ENCODE measurements at places on chromosomes 11 and 22. TPM values are rescaled to one million over a fixed set of nuclear protein-coding genes. Genes with fewer than 3 reads are reported as not detected.
A peak's percentile ranks its signal among the peaks of the same experiment; 100 is the strongest.

RFPL2 gene
- total RNA-seq: not detected

DNA sequence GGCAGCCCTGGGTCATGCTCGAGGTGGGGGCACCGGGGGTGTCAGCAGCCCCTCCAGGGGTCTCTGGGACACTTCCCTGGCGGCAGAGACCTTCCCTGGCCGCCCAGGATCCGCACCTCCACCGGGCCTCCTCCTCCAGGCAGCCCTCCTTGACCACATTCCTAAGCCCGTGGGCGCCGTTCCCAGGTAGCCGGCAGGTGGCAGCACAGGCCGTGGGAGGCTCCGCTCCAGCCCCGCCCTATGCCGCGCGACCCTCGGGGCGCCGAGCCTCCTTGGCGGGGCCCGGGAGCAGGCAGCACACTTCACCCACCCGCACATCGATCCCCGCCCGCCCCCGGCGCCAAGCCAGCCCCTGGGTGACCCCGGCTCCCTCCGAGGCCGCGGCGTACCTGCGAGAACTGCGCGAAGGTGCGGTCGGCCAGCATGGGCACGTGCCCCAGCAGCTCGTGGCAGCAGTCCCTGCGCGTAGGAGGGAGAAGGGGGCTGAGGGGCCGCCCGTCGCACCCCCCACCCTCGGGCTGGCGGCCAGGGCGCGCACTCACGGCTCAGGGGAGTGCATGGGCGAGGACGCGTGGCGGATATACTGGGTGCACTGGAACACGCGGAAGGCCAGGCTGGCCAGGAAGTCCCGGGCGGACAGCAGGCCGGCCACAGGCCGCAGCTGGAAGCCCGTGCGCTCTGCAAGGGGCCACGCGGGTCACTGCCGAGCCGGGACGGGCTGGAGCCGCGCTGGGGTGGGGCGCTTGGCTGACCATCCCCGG is 5.3 kb upstream of the INS start:
- DNase-seq: no peak

- DNase-seq: no peak
Measured at GRCh38 chr11:64870176-64870892, 8.1 kb downstream of the EHD1 start.

DNA sequence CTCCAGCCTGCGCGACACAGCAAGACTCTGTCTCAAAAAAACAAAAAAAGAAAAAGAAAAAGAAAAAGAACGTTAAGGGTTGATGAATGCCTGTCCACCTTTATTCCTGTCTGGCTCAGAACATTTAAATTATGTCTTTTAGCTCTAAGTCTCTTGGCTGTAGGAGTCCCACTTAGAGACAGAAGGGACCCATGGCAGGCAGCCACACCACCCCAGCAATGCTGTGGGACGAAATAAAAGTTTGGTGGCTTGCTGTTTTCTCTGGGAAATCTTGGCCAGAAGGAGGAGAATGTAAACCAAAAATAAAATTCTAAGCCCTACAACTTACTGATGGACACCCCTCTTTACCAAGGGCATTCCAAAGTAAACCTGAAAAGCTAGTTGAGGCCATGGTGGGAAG is 38.9 kb upstream of the GNAZ start:
- no peak for DNase-seq

DNA sequence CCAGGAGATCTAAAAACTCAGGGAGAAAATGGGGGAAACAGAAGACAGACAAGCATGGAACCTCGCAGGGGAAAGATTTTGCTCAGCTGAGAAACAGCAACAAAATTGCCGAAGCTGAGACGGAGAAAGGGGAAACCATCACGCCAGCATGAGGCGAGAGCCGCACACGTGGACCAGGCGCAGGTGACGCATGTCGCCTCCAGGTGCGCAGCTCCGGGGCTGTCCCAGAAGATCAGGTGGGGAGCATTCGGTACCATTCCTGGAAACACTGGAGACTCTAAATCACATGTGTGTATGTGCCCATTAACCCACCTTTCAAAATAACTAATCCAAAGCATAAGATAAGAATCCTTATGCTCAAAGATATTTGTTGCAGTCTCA is 121.7 kb downstream of the BRD1 start:
- no peak for DNase-seq

GRCh38 chr11:47160753-47161133 is 15.9 kb downstream of the ARFGAP2 start:
- no peak for DNase-seq

- DNase-seq: no peak
Measured at GRCh38 chr22:31947296-31947695, 3.0 kb downstream of the YWHAH start.

DNA sequence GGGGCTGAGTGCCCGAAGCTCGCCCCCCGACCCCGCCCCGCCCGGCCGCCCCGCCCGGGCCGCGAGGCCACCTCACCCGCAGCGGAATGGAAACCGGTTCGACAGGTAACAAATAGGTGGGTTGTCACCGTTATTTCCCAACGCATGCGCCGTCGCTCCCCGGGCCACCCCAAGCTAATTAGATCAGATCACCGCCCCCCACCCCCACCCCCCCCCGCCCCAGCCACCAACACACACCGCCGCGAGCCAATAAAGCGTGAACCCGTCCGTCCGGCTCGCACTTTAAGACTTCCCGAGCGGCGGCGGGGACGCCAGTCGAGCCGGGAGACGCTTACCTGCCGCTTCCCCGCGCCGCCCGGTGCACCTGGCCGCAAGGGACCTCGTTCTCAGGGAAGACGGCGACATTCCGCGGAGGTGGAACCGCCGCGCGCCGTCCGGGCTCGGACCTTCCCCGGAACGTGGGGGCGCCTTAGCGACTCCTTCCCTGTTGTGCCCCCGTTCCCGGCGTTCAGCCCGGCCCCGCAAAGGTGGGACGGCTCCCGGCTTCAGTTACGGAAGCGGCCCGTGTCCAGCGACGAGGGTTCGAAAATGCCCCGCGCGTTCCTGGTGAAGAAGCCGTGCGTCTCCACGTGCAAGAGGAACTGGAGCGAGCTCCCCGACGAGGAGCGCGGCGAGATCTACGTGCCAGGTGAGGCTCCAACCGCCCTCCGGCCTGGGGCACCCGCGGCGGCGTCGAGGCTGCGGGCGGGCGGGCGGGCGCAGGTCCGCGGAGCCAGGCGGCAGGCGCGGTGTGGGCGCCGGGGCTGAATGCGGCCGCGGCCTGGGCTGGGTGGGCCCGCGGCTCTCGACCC is at the start of gene OVOL1:
OVOL1 (plus strand) TSS at position 278 of the 851 bp plus-strand sequence; CDS start at position 589, 311 bp downstream.
- DNase-seq: peak; percentile 67

- no peak for DNase-seq
Measured at GRCh38 chr22:50183141-50183971, 2.4 kb upstream of the TRABD start.

GRCh38 chr11:69125861-69126260 is 29.9 kb upstream of the SMIM38 start:
- DNase-seq: no peak

PRG2 gene
- 1.1 TPM for total RNA-seq

DNA sequence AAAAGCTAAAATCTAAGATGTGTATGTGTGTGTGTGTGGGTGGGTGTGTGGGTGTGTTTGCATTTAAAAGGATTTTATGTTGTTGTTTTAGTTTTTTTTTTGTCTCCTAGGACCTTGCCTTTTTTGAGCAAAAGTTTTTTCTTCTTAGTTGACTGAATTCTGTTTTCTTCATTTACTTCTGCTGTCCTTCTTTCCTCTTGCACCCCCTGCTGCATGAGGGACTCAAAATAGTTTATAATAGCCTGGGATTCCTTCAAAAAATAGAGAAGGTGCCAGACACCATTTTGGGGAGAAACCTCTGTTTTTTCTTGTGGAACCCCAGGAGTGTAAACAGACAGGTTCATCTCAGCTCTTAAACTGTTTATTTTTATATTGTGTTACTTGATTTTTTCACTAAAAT is 817.7 kb downstream of the TBC1D22A start:
- DNase-seq: no peak

- DNase-seq: no peak
Measured at GRCh38 chr11:103338621-103339484, 229.6 kb downstream of the DYNC2H1 start.

GRCh38 chr11:56049487-56049886 is 22.0 kb downstream of the OR5AS1 start:
- DNase-seq: no peak

DNA sequence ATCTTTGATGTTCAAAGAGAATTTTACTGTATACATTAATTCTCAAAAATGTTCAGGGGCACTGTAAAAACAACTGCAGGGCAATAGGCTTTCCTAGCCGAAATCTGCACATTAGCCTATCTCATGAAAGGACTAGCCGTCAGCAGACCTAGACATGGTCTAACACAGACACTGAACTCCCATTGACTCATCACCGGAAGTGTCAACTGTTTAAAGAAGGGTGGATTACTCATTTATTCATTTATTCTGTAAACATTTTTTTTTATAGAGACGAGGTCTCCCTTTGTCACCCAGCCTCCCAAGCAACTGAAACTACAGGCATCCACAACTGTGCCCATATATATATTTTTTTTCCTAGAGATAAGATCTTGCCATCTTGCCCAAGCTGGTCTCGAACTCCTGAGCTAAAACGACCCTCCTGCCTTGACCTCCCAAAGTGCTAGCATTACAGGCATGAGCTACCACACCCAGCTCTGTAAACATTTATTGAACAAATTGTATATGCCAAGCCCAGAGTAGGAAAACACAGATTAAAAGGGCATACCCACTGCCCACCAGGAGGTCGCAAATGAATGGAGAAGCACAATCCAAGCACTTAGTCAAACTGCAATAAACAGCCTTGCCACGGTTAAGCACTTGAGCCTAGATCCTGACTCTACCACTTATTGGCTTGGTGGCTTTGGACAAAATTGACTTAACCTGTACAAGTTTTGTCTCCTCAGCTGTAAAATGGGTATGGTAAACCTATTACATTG is 26.6 kb downstream of the RAB30 start:
- no peak for DNase-seq

GRCh38 chr11:94823102-94823732 is 55.1 kb downstream of the AMOTL1 start:
- DNase-seq: no peak

DNA sequence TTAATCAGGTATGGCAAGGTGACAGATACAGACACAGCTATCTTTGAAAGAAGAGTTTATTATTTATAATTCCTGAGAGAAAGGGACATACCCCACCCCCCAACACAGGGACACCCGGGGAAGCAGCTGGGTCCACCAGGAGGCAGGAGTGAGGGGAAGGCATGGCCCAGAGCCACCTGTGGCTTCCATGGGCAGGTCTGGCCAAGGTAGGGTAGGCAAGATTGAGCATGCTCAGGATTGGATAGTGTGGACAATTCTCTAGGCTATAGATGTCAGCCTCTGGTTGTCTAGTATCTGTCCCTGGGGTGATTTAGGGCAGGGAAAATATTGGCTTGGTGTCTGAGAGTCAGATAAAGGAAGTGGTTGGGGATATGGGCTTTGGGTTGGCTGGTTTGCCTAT is 27.5 kb upstream of the SMIM35 start:
- DNase-seq: no peak

GRCh38 chr11:103699216-103699615 is 337.2 kb upstream of the DDI1 start:
- DNase-seq: no peak

GRCh38 chr11:31687861-31688260 is 123.3 kb downstream of the PAX6 start:
- no peak for DNase-seq

SMCO4 gene
- total RNA-seq: 21.0 TPM

SCGB1A1 gene
- not detected for total RNA-seq

DCHS1 gene
- 13.8 TPM for total RNA-seq

RIC3 gene
- 48.0 TPM for total RNA-seq

- DNase-seq: no peak
Measured at GRCh38 chr11:83031127-83031526, 40.6 kb downstream of the RAB30 start.

- no peak for DNase-seq
Measured at GRCh38 chr22:39999144-39999757, 4.5 kb downstream of the FAM83F start.

DCDC1 gene
- total RNA-seq: 5.6 TPM

DNA sequence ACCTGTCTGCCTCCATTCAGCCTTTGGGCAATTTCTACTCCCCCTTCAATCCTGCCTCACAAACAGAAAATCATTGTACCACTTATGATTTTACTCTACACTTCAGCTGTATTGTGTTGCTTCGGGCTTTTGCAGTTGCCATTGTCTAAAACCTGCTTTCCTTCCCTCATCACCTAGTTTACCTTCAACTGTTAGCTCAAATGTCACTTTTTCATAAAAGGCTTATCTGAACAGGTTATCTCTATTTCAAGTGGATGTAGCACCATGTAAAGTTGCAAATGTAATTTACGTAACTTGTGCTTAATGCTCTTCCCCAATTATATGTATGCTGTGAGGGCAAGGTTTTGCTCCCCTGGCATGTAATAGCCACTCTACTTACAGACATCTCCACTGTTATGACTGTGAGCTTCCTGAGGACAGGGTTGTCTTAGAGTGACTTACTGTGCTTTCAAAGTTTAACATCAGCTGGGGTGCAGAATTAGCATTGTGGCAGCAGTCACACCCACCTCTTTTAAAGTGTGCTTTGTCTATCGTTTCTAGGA is 5.4 kb downstream of the RPS25 start:
- DNase-seq: no peak

GRCh38 chr22:30309951-30310741 is 16.6 kb downstream of the TBC1D10A start:
- DNase-seq: peak; percentile 72

DNA sequence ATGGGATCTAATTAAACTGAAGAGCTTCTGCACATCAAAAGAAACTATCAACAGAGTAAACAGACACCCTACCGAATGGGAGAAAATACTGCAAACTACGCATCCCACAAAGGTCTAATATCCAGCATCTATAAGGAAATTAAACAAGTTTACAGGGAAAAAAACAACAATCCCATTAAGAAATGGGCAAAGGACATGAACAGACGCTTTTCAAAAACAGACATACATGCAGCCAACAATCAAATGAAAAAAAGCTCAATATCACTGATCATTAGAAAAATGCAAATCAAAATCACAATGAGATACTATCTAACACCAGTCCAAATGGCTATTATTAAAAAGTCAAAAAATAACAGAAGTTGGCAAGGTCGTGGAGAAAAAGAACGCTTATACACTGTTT is 117.5 kb downstream of the FCHSD2 start:
- DNase-seq: no peak

DNA sequence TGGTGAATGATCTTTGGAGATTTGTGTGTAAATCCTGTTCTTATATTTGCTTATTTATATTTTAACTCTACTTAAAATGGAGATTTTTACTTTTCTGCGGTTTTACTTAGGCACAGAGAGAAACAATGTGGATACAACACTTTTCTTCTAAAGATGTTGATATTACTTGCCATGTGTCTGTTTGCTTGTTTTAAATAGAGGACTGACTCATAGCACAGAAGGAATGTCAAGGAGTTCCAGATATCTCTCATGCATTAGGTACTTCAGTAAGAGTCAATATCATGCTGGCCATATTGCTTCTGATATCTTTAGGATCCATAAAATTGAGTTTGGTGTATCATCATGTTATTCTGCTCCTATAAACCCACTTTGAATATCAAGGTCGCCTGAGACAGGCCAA is 395.0 kb downstream of the OPCML start:
- DNase-seq: no peak

- DNase-seq: no peak
Measured at GRCh38 chr11:6925636-6926207, 504 bp upstream of the ZNF215 start.

- no peak for DNase-seq
Measured at GRCh38 chr11:79102840-79103239, 338.0 kb downstream of the TENM4 start.

SGSM1 gene
- total RNA-seq: 2.9 TPM
